SIG-M5 (cell line): ENCODE measurements at places on chromosomes 6 and 20.

DNA sequence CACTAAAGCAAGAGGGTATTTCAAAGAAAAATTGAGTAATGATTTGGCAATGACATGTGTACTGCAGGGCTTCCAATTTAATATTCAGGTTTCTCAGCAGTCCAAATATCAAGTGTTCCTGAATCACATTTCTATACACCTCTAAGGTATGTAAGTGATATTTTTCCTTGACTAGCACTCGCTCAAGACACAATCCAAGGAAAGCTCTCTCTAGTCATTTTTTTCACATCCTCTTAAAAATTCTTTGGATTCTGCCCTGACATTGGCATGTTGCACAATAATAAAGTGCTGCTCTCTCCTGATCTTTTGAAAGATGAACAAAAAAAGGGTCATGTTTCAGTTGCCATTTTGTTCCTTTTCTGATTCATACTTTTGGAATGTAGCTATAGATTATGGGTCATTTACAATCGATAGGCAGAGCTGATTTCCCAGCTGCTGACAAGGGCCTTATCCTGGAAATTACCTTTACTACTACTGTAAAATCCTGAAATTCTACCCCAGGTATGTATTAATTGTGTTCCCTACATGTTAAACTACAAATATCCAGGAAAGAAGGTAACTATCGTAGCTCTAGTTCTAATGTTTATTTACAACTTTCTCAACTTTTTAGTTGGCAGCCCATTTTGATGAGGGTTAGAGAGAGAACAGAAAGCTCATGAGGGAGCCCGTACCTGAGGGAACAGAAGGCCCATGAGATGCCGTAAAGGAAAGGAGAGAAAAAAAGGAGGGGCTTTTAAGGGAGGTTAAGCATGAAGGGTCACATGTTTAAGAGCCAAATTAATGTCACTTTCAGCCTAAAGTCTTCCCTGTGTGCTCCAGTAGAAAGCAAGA lies 22.2 kb upstream of the ADGRG6 start:
- DNase-seq, result no peak

DNA sequence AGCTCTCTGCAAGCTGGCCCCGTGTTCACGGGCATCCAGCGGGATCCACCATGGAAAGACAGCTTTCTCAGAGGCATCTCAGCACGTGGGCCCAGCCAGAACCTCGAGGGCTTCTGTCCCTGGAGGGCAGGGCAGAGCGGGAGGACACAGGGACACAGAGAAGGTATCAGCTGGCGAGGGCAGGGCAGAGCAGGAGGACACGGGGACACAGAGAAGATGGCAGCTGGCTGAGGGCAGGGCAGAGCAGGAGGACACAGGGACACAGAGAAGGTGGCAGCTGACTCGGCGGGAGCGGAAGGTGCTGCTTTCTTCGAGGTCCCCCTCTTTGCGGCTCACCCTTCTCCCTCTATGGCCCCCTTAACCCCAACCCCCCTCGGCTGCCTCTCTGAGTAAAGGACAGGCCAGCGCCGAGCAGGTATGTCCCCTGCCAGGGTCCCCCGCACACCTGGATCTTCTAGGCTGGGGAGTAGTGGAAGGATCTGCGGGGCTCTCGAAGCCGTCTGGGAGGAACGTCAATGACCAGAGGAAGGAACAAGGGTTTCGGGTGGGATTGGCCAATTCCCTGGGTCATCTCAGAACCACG lies 28.9 kb upstream of the BHLHE23 start:
- DNase-seq, result no peak

DNA sequence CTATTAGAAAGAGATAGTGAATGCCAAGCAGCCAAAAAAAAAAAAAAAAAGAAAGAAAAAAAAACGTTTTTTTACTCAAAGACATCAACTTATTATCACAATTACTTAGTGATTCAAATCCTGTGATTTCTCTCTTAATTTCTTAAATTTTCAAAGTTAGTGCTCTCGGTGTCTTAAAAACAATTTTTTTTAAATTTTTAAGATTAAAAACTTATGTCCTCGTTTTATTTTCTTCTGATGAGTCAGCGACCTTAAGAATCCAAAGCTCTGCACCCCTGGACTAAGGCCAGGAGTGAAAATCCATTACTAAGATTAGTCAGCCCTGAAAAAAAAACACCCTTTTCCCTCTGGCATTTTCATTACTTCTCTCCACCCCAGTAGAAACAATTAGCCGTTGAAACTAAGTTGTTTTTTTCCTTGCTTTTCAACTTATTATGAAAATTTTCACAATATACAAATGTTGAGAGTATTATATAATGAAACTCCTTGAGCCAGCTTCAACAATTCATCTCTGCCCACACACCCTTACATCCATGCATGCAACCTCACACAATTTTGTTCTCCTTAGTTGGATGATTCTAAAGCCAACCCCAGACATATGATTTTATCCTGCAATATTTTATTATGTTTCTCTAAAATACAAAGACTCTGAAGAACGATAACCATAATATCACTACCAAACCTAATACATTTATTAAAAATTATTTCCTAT lies 85.6 kb upstream of the CARMIL1 start:
- DNase-seq, result no peak

DNA sequence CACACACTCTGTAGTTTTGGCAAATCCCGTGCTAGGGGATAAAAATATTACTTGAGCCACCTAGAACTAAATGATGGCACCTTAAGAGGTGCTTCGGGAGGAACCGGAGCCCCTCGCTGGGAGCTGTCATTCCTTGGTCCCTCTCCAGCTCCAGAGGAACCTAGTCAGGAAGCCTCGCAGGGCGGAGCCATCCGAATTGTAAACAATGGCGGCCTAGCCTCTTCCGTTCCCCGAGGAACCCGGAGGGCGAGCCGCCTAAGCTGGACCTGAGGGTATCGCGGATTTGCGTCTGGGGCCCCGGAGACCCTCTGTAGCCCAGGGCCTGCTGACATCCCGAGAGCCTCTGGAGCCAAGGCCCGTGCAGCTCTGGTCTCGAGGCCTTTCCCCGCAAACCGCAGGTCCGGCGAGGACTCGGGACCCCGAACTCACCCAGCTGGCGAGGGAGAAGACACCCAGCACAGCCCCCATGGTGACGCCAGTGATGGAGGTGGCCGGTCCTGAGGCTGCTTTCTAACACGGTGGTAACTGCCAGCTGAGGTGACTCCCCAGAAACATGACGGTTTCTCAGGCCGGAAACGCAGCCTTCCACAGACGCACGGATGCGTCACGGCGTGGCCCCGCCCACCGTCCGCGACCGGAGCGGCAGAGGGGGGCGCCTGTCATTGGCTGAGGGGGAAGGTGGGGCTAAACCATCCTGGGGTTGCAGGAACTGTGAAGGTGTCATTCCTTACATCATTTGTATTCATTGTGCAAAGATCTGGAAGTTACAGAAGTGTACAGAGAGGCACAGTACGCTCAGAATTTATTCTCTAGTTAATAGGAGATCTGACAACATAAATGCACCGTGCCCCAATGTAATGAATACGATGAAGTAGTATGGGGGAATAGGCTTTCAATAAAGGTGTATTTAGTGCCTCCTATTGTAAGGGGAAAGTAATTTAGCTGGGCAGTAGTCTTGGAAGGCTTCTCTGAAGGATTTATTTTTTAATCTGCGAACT lies at the start of gene SERINC3:
Gene SERINC3, minus strand, starts transcription at position 587 of the 998 bp plus-strand sequence. Its CDS starts 119 bp downstream, at position 468.
- peak; percentile 78 for DNase-seq
